SK-N-MC (cell line): ENCODE measurements at places on chromosomes 4 and X.

- peak; percentile 45 for DNase-seq
Measured at GRCh38 chr4:59945277-59945676, 1254.8 kb upstream of the ADGRL3 start.

DNA sequence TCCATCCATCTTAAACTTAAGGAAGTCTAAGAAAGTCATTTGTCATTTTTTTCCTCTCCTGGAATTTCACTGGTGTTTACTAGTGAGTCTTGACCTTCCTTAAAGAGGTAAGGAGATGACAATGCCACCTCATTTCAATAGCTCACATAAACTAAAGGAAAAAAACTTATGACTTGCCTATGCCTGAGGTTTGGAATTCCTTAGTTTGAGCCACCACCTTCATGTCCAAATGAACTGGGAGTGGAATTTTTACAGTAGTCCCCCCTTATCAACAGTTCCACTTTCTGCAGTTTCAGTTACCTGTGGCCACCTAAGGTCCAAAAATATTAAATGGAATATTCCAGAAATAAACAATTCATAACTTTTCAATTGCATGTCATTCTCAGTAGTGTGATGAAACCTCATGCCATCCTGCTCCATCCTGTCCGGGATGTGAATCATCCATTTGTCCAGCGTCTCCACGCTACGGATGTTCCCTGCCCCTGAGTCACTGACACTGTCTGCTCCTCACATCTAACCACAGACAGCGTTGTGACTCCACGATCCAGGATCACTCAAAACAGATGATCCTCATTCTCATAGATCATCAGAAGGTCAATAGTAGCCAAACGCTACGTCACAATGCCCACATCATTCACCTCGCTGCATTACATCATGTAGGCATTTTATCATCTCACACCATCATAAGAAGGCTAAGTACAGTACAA is 177.4 kb downstream of the SH3KBP1 start:
- no peak for DNase-seq

DNA sequence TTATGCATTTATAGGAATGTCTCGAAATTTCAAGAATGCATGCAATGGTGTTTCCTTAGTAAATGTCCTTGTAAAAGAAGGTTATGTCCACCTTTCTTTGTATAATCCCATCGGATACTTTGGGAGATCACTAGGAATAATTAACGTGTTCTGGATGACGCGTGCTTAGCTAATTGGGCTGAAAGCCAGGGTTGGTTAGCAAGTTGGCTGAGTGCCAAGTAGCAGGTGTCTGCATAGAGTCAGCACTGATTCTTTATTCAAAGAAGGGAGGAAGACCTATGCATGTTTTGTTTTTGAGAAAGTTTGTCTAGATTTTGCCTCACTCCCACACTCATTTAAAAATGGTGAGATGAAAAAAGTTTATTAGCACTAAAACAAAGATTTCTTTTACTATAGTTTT is 144.6 kb downstream of the SOX3 start:
- DNase-seq, result no peak

DNA sequence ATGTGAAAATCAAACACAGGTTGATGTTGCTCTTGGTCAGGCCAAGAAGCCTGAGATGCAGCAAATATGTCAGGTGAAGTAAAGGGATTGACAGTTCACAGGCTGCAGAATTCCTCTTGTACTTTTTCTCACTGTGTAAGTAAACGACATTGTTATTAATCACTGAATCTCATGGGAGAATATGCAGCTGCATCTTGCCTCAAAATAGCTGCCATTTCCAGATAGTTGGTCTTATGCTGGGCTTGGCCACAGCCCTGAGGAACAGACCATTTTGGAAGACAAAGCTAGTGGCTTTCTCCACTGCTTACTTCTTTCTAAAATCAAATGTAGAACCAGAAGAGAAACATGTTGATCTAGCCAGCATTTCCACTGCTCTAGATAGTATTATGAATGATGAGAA is 403.4 kb upstream of the NR3C2 start:
- DNase-seq, result no peak

DNA sequence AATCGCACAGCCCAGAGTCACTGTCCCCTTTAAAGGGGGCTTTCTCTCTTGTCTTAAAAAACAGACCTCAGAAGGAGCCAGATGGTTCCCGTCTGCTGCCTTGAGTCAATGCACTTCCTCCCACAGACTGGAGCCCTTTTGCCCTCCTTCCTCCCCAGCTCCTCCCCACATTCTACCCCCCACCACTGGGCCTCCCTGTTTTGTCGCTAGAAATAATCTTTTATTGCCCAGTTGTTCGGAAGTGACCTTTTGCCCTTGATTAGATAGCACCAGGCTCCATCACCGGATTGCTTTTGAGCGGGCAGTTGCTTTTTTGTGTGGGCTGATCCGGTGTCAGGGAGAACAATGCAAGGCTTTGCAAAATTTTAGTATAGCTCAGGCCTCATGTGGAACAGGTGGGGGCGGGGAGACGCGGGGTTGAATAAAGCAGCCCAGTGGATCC is 47.7 kb downstream of the SPRY1 start:
- DNase-seq, result no peak

DNA sequence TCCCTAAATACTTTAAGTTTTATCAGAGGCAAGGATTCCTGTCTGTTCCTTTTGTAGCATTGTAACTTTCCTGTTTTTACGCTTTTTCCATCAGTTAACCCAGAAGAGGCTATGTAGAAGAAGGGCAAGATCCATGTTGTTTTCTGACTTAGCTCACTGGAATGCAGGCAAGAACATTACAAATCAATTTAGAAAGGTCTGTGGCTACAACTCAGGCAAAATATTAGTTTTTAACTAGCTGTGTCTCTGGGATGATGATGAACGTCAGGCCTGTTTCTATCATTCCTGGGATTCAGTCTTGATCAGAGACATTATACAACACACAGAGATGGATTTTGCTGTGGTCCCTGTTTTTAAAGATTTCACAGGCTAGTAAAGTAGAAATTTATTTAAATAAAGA is 813.0 kb upstream of the POU3F4 start:
- DNase-seq, result no peak

- DNase-seq, result no peak
Measured at GRCh38 chr4:127622621-127622920, 10.2 kb upstream of the INTU start.

DNA sequence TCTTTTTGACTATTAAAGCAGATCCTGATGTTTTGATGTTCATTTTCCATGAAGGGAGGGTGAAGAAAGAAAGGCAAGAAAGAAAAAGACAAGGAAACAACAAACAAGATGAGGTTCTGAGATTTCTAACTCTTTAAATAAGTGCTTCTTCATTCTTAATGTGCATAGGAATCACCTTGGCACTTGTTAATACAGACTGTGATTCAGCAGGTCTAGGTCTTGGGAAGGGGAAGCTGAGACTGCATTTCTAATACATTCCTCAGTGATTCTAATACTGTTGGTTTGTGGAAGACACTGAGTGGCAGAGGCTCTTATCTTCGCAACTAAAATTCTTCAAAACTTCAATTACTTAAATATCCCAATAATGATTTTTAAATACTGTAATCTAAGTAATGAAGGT is 95.2 kb upstream of the NAP1L5 start:
- DNase-seq, result no peak

DNA sequence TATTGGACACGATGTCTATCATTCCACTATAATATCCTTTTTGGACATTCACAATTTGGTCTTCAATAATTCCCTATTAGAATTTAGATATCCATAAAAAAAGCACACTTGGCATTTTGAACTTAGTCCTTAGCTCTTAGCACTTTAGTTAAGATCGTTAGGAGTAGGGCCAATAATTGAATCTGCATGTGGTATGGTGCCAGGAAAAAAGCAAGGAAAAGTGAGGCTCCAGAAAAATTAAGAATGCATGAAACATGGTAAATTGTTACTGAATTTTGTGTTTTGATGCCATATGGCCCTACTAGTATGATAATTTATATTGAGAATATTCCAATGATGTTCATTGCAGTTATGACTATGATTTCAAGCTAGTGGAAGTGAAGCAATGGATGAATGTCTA is 53.6 kb upstream of the TEX13A start:
- no peak for DNase-seq

DNA sequence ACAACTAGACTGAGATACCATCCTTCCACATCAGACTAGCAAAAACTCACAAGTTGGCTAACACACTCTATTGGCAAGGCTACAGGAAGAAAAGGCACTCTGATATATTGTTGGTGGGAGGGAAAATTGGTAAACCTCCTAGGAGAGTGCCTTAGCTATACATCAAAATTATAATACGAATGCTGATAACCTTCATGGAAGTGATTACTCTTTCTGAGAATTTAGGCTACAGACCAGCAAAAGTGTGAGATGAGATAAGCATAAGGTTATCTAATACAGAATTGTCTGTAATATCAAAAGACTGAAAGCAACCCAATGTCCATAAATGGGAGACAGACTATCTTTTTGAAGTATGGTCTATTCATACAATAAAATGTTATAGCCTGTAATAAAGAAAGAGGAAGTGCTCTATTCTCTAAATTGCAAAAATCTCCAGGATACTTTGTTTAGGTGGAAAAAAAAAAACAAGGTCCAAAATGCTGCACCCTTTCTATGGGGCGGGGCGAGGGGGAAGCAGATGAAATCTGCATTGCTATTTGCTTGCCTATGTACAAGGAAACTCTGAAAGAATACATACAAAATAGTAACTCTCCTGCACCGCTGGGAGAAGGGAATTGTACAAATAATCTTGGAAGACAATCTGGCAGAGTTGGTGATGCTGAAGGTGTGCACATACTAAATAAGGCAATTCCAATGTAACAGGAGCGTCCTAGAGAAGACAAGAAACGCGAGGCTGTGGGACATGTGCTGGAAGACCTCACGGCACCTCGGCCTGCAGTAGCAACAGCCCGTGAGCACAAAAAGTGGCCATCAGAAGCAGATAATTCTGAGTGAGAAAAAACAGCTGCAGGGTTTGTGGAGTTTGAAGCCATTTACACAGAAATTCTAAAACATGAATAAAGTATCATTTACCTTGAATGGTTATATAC is 109.7 kb downstream of the AFAP1 start:
- no peak for DNase-seq

GRCh38 chr4:95093936-95094929 is 336.5 kb downstream of the BMPR1B start:
- DNase-seq, result no peak
